ENCODE measurements at places on chromosomes 7 and 10. TPM values are rescaled to one million over a fixed set of nuclear protein-coding genes. Genes with fewer than 3 reads are reported as not detected.
A peak's percentile ranks its signal among the peaks of the same experiment; 100 is the strongest.

Gene PRKG1
- 58.3 TPM for total RNA-seq

Gene SLC13A1
- not detected for total RNA-seq

Gene PLOD3
- total RNA-seq, result 13.4 TPM

Gene LIPN
- not detected for total RNA-seq

Gene IGF2BP3
- 52.7 TPM for total RNA-seq

Gene OPN4
- total RNA-seq, result not detected

Gene ZWINT
- total RNA-seq, result 16.9 TPM

Gene CALML5
- not detected for total RNA-seq

Gene SYNPO2L
- total RNA-seq, result not detected

Gene ADAM8
- total RNA-seq, result 1.6 TPM

Gene C10orf67
- total RNA-seq, result 0.54 TPM

Gene COMMD3
- total RNA-seq, result 35.8 TPM

Gene CYP3A4
- not detected for total RNA-seq

Gene TUBAL3
- 0.27 TPM for total RNA-seq

Gene DPP6
- 52.4 TPM for total RNA-seq

DNA sequence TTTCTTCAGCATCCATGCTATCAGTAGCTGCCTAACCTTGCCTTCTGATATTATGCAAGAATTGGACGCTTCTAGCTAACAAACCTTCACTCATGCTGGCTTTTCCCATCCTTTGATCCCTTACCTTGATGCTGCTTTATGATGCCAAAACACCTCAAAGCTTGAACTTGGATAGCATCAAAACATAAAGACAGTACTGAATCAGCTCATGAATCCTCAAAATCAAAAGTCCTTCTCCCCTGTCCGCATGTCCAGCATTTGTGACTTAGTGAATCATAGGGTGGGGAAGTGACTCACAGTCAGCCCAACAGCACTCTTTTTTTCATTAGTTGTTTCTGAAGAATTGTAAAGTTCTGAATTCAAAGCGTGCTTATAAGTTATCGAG is 89.5 kb upstream of the PIK3CG start:
- no peak for DNase-seq

DNA sequence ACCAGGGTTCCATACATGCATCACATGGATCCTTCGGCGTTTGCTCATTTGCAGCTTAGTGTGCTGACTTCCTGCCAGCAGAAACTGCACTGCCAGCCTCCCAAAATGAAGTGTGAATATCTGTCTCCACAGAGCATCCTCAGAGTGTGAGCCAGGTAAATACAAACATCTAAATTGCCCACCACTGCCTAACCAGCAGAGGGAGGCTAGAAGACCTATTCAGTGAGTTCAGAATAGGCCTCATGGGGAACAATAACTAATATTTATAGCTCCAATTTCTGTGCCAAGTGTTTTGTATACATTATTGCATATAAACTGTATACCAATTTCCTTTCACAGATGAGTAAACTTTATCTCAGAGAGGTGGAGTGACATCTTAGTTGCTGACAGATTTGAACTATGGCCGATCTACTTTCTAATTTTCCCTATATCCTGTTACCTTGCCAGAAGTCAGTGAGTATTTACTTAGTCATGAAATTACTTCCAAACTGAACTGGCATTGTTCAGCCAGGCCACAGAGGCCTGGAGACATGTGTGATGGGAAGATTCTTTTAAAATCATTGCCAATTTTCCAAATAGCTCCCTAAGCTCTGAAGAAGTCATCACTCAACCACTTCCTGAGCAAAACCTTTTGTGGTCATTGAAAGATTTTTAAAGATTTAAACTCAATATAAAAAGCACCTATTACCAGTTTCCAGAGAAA is 926.5 kb upstream of the GHITM start:
- DNase-seq, result no peak

- no peak for DNase-seq
Measured at GRCh38 chr7:33998476-33998875, 93.1 kb downstream of the BMPER start.

GRCh38 chr10:126350216-126350992 is 37.9 kb downstream of the ADAM12 start:
- DNase-seq, result no peak

DNA sequence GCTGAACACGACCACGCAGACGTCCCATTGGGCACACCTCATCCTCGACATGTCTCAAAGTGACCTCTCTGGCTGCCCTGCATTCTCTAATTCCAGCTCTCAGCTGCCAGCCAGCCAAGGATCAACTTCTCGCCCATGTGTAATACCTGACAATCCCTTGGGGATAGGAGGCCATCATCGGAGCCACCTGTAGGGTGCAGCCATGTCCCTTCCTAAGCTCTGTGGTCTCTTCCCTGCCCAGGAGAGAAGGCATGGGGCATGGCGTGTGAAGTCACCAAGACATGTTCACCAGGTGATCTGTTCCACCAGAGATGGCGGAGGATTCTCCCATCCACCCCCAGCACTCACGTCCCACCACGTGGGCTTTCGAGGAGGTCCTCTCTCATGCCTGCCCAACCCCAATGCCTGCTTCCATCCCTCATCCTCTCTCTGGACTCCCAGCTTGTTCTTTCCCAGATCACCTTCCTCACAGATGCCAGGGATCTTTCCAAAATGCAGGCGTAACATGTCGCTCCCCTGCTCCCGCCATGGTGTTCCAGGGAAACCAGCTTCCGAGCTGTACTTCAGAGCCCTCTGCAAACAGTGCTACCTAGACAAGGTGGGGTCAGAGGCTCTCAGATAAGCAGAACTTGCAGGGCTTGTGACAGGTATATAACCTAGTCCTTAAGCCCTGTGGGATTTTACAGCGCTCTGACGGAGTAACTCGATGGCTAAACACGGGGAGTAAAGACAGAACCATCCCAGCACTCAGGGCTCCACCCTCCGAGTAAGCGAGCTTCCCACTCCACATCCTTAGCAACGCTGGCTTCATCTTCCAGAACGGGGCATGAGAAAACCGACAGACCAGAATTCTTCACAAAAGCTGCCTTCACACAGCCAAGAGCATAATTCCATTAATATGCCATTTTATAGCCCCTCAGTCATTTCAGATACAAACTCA is 41.1 kb downstream of the BRI3 start:
- no peak for DNase-seq

DNA sequence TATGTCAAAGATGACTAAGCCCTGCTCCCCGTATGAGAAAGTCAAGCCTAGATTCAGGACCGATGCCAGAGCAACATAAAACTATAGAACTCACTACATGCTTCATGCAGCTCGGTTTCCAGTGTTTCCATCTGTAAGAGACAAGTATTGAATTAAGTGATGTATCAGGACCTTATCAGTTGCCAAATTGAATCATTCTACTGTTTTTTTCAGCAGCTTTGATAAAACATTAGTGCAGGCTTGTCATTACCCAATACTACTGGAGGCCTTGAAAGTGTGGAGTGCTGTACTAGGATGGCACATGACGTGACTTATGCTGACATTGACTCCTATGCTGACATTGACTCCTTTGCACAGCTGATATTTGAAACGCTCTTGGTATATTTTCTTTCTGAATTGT is 10.8 kb upstream of the NRP1 start:
- no peak for DNase-seq

- DNase-seq, result no peak
Measured at GRCh38 chr10:16896993-16897392, 79.8 kb upstream of the RSU1 start.

DNA sequence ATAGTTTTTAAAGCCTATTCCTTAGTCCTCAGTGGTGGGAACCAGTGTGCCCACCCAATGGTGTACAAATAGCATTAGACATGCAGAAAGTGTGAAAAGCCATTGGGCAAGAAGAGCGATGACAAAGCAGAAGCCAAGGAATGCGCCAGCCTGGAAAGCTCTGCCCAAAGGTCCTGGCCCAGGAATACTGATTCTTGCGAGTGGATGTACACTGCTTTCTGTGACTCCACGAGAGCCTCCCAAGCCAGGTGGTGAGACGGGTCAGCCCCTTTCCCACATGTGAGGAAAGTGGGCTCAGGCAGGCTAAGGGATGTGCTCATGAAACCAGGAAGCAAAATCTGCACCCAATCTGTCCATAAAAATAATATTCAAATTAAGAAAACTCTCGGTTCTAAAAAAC is 106.6 kb downstream of the ADCY1 start:
- no peak for DNase-seq

GRCh38 chr10:77890097-77890496 is 36.5 kb downstream of the DLG5 start:
- no peak for DNase-seq

DNA sequence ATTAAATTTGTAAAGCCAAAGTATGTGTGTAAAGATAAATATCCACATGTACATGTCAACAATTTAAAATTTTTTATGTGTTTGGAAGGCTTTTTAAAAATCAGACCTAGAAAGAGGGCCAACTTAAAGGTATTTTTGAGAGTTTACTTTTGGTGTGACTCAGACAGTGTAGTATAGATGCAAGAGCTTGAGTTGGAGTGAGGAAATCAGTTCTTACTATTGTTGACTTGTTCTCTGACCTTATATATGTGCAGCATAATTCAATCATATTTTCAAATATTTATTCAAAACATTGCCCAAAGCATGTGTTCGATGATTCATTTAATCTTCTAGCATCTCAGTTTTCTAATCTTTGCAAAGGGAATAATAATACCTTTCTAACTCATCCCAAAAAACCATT is 243.7 kb upstream of the PRKCQ start:
- DNase-seq, result no peak

DNA sequence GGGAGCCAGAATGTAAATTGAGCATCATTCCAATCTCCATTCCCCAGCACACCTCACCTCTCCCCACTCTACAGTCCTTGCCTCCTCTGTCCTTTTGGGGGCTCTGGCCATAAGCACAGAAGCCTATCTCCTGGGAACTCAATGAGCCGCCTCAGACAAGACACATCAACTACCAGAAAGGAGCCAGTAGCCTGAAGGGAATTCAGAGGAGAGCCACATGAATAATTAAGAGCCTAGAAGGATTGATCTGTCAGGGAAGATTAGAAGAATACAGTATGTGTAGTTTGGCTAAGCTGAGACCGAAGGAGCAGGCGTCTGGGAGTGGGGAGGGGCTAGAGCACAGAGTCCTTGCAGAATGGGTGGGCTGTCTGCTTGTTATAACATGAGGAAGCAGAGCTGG is 31.2 kb downstream of the FRMD4A start:
- no peak for DNase-seq

GRCh38 chr7:101410743-101411507 is 48.2 kb downstream of the COL26A1 start:
- DNase-seq, result no peak

DNA sequence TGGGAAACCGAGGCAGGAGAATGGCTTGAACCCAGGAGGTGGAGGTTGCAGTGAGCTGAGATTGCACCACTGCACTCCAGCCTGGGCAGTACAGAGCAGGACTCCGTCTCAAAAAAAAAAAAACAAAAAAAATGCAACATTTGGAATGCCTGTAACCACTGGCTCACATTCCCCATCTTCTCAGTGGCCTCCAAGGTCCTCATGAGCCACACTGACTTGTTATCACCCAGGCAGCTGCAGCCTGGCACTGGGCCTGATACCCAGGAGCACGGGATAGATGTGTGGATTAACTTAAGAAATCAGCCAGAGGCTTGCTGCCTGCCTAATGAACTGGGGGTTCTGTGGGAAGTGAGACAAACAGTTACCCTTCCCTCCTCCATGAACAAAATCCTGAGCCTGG is 23.0 kb downstream of the JCAD start:
- DNase-seq, result no peak

DNA sequence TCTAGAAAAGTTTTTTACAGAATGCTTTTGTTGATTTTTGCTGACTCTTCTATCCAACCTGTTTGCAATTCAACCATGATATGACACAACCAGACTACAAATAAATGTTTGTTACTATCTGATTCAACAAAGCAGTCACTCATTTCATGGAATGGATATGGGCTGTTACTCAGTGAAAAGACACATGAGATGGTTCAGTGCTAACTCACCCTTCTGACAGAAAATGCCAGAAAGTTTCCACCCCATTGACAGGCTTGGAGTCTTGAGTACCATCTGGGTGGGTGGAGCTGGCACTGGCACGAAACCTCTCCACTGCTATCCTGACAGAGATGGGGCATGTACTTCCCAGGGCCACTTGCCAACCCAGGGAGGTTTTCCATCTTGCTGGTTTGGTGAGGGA is 39.5 kb downstream of the RBM28 start:
- peak; percentile 32 for DNase-seq

DNA sequence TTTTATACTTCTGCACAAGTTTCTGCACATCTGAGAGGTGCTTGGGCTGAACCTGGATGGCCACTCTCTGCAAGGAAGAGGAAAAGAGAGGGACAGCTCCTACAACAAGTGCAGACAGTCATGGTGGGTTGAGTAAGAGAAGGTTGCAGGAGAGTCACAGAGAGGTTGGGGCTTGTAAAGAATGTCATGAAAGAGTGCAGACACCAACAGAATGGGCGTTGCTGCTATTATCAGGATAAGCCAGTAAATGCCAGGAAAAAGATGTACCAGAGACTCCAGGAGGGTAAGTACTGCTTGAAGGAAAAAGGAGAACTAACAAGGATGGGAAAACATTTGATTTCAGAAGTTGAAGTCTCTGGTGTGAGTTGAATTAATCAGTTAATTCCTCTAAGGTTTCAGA is 77.8 kb upstream of the NRP1 start:
- no peak for DNase-seq

- DNase-seq, result no peak
Measured at GRCh38 chr10:129320340-129320739, 146.7 kb upstream of the MGMT start.

- no peak for DNase-seq
Measured at GRCh38 chr10:129494740-129495139, 27.7 kb downstream of the MGMT start.

GRCh38 chr10:123558651-123559050 is 107.5 kb upstream of the GPR26 start:
- no peak for DNase-seq

DNA sequence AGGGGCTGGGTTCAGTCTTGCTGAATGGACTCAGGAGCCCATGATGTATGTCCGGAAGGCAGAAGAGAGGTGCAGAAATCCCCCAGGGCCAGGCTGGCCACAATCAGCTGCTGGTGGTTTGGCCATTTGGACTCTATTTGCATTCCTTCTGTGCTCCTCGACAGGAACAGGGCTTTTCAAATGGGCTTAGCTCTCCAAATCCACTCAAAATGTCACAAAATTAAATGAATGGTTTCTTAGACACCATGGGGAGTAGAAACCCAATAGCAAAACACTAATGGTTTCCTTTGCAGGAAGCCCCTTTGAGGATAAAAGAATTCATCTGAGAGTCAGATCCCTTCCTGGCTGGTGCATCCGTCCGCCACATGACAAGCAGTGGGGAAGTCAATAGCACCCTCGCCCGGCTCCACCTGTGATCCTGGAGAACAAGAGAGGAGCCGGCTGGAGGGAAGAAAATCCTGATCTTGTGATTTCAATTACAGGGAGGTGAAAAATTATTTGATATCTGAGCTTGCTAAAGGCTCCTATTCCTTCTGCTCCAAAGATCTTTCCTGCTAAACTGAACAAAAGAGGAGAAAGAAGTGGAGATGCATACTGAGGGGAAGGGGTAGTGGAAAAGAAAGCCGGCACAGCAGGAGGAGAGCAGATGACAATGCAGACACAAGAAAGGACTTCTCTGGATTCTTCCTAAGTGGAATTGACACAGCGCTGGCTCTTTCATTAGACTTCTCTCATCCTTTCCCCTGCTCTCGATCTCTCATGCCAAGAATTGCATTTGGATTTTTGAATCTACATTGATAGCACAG is 190.7 kb downstream of the C7orf25 start:
- no peak for DNase-seq

Measured in cerebellum (tissue), 4 donors.